ENCODE measurements at places on chromosomes 1 and 21. TPM values are rescaled to one million over a fixed set of nuclear protein-coding genes. Genes with fewer than 3 reads are reported as not detected.

The TRIM17 gene
- total RNA-seq = 1.4 TPM

The SUSD4 gene
- total RNA-seq = 3.6 TPM

The MIGA1 gene
- 7.5 TPM for total RNA-seq

The EFNA3 gene
- 13.6 TPM for total RNA-seq

The FAM110D gene
- 0.24 TPM for total RNA-seq

The EPS15 gene
- total RNA-seq = 86.1 TPM

The SLC25A34 gene
- 3.5 TPM for total RNA-seq

The HJV gene
- 0.42 TPM for total RNA-seq

The TTC22 gene
- 2.5 TPM for total RNA-seq

The CELF3 gene
- total RNA-seq = 0.39 TPM

The NOTCH2NLA gene
- total RNA-seq = 13.4 TPM

DNA sequence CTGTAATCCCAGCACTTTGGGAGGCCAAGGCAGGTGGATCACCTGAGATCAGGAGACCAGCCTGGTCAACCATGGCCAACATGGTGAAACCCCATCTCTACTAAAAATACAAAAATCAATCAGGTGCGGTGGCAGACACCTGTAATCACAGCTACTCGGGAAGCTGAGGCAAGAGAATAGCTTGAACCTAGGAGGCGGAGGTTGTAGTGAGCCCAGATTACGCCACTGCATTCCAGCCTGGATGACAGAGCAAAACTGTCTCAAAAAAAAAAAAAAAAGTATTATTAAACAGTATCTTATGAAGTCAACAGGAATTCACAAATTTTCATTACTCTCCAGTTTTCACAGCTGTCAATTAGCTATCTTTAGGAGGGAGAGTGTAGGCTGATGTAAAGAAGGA, 3.8 kb downstream of the ACBD6 start:
- no peak for DNase-seq
- peaks cover 12% of the 10 kb centered on the region for H3K36me3 ChIP-seq
- H3K27ac ChIP-seq = no peak overlapping the region
- H3K27me3 ChIP-seq = peaks cover 6% of the 10 kb centered on the region
- no peak overlapping the region for H3K4me3 ChIP-seq
- peaks cover 12% of the 10 kb centered on the region for H3K4me1 ChIP-seq

- H3K27me3 ChIP-seq = no peaks in the 10 kb centered on the region
- no peak for DNase-seq
- no peak overlapping the region for H3K27ac ChIP-seq
- H3K4me3 ChIP-seq = no peak overlapping the region
- no peaks in the 10 kb centered on the region for H3K4me1 ChIP-seq
Observed at GRCh38 chr1:101158424-101158823, 78.4 kb upstream of the S1PR1 start.

DNA sequence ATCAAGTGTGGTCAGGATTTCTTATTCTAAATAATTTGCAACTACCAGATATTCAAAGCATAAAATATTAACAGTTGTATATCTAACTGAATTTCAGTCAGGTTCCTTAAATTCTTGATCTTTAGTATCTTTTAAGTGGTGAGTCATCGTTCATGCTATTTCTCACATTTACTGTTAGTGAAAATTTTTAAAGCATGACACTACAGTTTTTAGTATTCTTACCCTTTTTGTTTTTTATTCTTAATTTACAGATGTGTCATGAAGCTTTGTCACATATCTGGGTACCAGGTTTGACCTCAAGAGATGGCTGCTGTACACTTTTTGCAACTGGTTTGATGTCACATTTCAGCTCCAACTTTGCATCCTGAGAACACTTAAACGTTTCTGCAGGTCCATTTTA, 12.7 kb downstream of the AKIRIN1 start:
- no peaks in the 10 kb centered on the region for H3K27me3 ChIP-seq
- no peak overlapping the region for H3K4me3 ChIP-seq
- H3K4me1 ChIP-seq = peaks cover 83% of the 10 kb centered on the region
- DNase-seq = no peak
- peak overlapping the region; percentile 90 for H3K27ac ChIP-seq

- peaks cover 4% of the 10 kb centered on the region for H3K36me3 ChIP-seq
- DNase-seq = no peak
- H3K27me3 ChIP-seq = no peaks in the 10 kb centered on the region
- no peak overlapping the region for H3K27ac ChIP-seq
- peaks cover 13% of the 10 kb centered on the region for H3K4me1 ChIP-seq
Observed at GRCh38 chr1:18230840-18231239, 123.2 kb downstream of the IGSF21 start.

GRCh38 chr1:243354511-243355153, 98.8 kb downstream of the SDCCAG8 start:
- no peaks in the 10 kb centered on the region for H3K27me3 ChIP-seq
- no peaks in the 10 kb centered on the region for H3K36me3 ChIP-seq
- H3K27ac ChIP-seq = no peak overlapping the region
- no peak overlapping the region for H3K4me3 ChIP-seq

- H3K27me3 ChIP-seq = no peaks in the 10 kb centered on the region
- DNase-seq = no peak
- H3K4me3 ChIP-seq = no peak overlapping the region
- H3K27ac ChIP-seq = no peak overlapping the region
Observed at GRCh38 chr1:104266612-104267011, 516.9 kb downstream of the AMY1C start.

DNA sequence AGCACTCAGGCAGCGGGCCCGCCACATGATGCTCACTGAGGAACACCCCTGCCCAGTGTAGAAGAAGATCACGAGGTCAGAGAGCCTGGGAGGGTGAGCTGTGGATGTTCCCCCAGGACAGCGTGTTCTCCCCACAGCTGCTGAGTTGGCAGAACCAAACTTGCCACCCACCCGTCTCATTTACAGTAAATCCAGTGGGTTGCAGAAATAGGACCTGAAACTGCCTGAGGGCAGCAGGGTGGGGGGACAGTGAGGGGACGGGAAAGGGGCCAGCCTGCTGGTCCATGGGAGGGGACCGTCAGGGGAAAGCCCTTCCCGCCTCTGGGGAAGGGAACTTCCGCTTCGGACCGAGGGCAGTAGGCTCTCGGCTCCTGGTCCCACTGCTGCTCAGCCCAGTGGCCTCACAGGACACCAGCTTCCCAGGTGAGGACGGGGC, at the start of gene C1QB:
Gene C1QB, plus strand, starts transcription at position 356 of the 436 bp plus-strand sequence. CDS start 6,227 bp downstream, outside the sequence.
- no peak within 1 kb of the TSS for H3K27ac ChIP-seq
- no peak within 1 kb of the TSS for H3K4me3 ChIP-seq
- H3K36me3 ChIP-seq = no peaks in the 10 kb centered on the region
- H3K27me3 ChIP-seq = no peaks in the 10 kb centered on the region

GRCh38 chr1:227546059-227546458, 17.3 kb upstream of the ZNF678 start:
- H3K27ac ChIP-seq = no peak overlapping the region
- no peaks in the 10 kb centered on the region for H3K4me1 ChIP-seq
- H3K4me3 ChIP-seq = no peak overlapping the region
- peaks cover 10% of the 10 kb centered on the region for H3K27me3 ChIP-seq
- no peak for DNase-seq

DNA sequence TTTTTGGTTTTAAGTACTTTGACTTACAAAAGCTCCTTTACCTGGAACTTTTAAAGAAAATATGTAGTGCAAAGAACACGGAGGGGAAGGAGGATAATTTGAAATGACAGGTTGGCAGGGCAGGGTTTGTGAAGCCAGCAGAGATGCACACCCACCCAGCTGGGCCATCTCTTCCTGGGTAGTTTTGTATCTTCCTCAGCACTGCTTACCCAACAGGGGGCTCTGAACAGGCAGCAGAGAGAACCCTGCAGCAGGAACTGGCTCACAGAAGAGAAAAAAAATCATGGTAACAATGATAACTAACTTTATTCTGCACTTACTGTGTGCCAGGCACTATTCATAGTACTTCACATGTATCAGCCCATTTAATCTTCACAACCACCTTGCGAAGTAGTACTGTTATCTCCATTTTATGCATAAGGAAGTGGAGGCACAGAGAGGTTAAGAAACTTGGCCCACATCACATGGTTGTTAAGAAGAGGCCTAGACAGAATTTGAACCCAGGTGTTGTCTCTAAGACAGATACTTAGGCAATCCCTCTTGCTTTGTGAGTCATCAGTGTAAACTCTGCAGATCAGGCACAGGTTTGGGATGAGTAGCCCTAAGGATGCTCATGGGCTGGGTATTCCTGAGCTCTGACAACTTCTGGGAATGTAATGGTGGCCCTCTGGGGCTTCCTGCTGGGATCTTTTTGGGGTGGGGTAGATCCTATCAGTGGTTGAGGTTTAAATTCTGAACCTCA, 60.8 kb downstream of the ELK4 start:
- H3K27ac ChIP-seq = no peak overlapping the region
- peaks cover 65% of the 10 kb centered on the region for H3K27me3 ChIP-seq
- H3K36me3 ChIP-seq = no peaks in the 10 kb centered on the region
- H3K4me1 ChIP-seq = peaks cover 11% of the 10 kb centered on the region
- DNase-seq = no peak

- H3K27me3 ChIP-seq = no peaks in the 10 kb centered on the region
- no peaks in the 10 kb centered on the region for H3K36me3 ChIP-seq
- no peaks in the 10 kb centered on the region for H3K4me1 ChIP-seq
- no peak overlapping the region for H3K27ac ChIP-seq
Observed at GRCh38 chr1:65092691-65093090, 55.3 kb upstream of the AK4 start.

DNA sequence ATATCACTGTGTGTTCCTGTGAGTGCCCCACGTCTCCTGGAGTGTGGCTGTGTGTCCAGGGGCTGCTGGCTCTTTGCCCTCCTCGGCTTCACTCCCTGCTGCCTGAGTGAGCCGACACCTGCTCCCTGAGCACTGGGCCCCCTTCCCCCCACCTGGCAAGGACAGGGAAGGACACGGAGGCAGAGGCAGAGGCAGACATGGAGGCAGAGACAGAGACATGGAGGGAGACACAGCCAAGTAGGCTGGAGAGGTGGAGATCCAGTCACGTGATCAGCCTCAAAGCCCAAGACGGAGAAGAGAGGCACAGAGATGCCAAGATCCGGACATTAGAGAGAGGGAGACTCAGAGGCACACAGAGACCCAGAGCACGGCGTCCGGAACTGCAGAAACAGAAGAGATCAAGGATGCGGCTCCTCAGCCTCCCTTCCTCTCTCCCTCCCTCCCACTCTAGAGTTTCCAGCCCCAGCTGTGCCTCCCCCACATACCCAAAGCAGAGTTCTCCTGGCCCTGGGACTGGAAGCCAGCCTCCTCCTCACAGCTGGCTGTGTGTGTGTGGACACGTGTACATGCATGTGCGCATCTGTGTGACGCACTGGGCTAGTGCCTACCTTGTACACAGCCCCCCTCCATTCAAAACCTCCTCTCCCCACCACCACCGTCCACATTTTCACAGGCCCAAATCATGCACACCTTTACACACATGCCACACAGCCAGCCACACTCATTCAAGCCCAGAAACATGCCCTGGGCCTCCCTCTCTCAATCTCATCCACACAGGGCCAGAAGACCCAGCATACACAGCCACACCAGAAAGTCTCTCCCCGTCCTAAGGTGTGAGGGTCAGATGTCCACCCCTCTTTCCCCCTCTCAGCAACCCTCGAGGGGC, 39.1 kb upstream of the WASF2 start:
- DNase-seq = peak; percentile 52
- H3K36me3 ChIP-seq = no peaks in the 10 kb centered on the region
- peak overlapping the region; percentile 78 for H3K4me3 ChIP-seq
- peaks cover 37% of the 10 kb centered on the region for H3K4me1 ChIP-seq
- H3K27me3 ChIP-seq = peaks cover 7% of the 10 kb centered on the region

DNA sequence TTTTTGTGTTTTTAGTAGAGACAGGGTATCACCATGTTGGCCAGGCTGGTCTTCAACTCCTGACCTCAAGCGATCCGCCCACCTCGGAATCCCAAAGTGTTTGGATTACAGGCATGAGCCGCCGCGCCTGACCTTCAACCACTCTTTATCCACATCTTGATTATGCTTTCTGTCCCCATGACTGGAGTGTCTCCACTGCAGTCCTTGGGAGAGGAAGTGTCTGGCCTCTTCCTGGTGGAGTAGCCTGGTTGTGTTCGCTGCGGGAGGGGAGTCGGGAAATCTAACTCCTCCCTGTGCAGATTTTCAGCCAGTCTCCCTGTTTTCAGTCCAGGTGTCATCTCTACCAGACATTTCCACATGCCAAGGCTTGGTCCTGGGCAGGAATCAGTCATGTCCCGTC, 9.7 kb downstream of the KISS1 start:
- peaks cover 25% of the 10 kb centered on the region for H3K27me3 ChIP-seq
- no peak for DNase-seq
- H3K4me1 ChIP-seq = peaks cover 7% of the 10 kb centered on the region
- H3K27ac ChIP-seq = no peak overlapping the region

- DNase-seq = peak; percentile 17
- H3K4me3 ChIP-seq = no peak overlapping the region
- H3K4me1 ChIP-seq = no peaks in the 10 kb centered on the region
- no peaks in the 10 kb centered on the region for H3K27me3 ChIP-seq
Observed at GRCh38 chr1:217078078-217078690, 355.0 kb upstream of the ESRRG start.

DNA sequence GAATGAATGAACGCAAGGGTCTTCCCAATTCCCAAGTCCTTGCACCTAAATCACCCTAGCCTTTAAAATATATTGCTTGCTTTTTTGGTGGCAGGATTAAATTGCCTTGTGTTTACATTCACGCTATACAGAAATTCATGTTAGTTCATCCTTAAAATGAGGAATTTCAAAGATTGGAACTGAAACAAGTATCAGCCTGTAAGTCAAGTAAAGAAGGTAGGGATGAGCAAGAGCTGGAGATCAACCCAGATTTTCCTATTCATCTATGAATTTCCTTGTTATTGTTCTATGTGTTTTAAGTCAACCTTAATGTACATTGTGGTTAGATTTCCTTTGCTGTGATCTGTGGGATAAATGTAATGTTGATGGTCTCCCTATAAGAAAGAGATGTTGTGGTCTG, 248.2 kb downstream of the NFIA start:
- no peaks in the 10 kb centered on the region for H3K36me3 ChIP-seq
- no peaks in the 10 kb centered on the region for H3K27me3 ChIP-seq
- no peak overlapping the region for H3K27ac ChIP-seq
- H3K4me3 ChIP-seq = no peak overlapping the region
- H3K4me1 ChIP-seq = no peaks in the 10 kb centered on the region
- DNase-seq = no peak

Measured in GM23338 (cell line).